ENCODE measurements at places on chromosomes 12 and 14. TPM values are rescaled to one million over a fixed set of nuclear protein-coding genes. Genes with fewer than 3 reads are reported as not detected.

ACVRL1 gene
- 1.4 TPM for total RNA-seq

MTA1 gene
- 46.5 TPM for total RNA-seq

TMEM121 gene
- total RNA-seq = 7.1 TPM

DNA sequence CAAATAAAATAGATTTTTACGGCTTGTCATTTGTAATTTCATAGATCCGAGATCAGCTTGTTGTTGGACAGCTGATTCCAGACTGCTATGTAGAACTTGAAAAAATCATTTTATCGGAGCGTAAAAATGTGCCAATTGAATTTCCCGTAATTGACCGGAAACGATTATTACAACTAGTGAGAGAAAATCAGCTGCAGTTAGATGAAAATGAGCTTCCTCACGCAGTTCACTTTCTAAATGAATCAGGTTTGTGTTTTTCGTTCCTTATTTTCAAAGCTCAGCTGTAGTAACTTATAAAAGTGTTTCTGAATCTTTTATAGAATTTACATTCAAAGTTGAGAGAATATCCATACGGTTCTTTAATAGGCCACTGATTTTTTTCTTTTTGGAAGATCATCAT is 89.1 kb downstream of the LRRK2 start:
- DNase-seq = no peak
